ENCODE measurements at places on chromosomes 13 and 19.

- peak; percentile 41 for DNase-seq
Observed at GRCh38 chr19:54532528-54532927, 29.9 kb downstream of the LAIR2 start.

DNA sequence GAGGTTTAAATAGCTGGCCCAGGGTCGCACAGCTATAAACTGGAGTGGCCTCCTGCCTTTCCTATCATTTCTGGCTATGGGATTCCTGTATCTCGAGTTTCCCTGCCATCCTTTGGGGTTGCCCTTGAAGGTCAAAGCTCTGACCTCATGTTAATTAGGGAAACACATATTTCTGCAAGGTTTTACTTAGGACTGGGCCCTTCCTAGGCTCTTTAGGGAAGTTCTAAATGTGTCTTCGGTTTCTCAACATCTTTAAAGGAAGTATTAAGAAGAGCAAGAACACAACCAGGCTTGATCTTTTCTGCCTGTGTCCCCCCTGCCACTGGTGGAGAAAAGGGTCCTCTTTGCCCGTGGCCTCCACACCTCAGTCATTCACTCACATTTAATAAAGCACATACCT is 10.8 kb downstream of the LCP1 start:
- DNase-seq = no peak

DNA sequence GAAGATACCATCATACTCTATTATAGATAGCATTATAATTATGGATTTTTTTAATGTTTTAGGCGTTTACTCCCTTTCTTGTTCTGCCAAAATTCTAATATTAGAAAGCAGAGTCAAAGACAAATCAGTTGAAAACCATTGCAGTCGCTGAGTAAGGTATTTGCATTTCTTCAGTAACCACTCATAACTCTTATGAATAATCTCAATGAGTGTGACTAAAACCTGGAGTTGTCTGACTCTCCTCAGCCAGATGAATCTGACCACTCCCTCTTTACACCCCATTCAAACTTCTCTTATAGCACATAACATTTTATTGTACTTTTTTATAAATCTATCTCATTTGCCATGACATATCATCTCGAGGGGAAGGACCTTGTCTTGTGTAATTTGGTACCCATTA is 1006.5 kb downstream of the DIAPH3 start:
- DNase-seq = no peak

- peak; percentile 89 for DNase-seq
Observed at GRCh38 chr19:41548954-41549688, 26.8 kb upstream of the CEACAM21 start.

DNA sequence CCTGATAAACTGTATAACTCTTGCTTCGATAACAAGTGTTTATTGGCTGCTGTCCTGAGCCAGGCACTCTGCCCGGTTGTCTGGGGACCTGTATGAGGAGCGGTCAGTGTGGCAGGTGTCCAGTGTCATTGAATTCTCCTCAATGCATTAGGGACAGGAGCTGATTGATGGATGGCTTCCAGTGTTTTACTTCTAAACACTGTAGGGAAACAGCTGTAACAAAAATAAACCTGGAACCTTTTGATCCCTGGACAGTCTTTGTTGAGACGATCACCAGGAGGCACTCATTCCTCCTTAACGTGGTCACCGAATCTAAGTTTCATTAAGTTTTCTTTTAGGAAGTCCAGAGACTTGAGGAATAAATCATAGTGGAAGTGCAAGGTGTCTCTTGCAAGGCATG is 17.9 kb downstream of the UBAC2 start:
- DNase-seq = no peak

DNA sequence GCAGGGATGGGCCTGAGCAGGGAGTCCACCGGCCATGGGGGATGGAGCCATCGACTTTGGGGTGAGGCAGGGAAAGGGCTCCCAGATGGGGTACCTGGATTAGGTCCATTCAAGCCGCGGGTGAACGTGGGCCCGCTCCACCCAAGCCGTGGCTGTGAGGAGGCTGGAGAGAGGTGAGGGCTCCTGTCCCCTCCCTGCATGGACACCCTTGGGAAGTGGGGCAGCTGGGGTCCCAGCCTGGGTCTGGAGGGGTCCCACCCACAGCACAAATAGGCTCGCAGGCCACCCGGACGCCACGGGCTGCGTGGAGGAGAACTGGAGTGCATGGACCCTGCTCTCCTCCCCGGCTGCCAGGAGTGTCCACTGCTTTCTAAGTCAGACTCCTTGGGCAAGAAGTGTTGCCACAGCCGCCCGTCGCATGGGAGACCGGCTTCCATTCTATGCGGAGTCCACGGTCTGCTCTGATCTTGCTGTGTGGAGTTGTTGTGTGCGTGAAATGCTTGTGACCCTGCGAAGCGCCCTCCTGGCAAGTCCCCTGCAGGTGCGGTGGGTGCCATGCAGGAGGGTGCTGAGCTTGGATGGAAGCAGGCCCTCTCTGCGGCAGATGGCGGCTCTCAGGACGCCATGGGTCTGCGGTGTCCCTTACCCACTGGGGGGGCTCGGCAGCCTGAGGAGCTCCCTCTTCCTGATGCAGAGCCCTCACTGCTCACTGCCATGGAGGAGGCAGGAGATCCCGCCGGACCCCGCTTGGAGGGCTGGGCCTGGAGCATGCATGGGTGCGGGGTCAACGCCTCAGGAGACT is 2.0 kb downstream of the DAZAP1 start:
- no peak for DNase-seq

DNA sequence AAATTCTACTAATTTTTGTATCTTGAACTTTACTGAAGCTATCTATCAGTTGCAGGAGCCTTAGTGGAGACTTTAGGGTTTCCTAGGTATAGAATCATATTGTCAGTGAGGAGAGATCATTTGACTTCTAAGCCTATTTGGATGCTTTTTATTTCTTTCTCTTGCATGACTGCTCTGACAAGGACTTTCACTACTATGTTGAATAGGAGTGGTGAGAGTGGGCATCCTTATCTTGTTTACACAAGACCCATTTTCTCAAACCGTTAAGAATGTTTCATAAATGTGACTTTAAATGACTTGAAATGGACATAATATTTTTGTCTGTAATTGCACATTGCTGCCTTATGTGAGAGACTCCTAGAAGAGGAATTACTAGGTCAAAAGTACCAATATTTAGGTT is 17.9 kb upstream of the CSNK1A1L start:
- DNase-seq = no peak
